NCI-H2081 (cell line): ENCODE measurements at places on chromosomes 11 and 22.

DNA sequence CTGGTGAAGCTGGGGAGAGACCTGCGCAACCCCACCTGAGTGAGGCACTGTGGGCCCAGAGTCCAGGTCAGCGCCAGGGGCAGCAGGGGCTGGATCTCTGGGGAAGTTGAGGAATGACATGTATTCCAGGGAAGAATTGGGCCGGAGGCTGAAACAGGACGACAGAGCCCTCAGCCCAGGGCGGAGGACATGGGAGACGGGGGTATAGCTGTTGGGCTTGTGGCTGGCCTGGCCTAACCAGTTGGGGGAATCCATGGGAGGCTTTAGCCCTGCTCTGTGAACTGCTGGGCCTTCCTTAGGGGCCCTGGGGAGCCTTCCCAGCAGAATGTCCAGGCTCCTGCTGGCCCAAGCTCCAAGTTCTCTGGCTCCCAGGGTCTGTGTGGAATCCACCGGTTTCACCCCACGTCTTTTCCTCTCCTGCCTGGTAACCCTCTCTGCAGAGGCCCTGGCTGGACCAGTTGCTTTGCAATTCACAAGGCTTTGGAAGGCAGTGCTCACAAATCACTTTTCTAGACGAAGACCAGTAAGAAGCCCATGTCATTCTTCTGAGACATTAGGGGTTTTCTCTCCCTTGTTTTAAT, 50.4 kb upstream of the KCNQ1OT1 start:
- DNase-seq: no peak

DNA sequence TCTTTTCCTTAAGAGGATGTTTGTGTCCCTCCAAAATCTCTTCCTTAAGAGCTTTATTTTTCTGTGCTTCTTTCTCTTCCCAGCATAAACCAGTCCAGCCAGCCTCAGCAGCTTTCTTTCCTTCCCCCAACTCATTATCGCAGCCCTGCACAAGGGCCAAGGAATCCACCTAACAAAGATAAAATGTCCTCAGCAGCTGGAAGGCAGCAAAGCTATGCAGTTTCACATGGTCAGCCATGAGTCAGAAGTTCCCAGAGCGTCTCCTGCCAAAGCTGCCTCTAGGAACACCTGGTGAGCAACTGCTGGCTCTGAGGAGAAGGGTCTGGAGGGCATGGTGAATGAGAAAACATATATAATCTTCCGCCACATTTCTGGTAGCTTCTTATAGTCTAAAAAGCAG, 45.3 kb upstream of the HMGXB4 start:
- no peak for DNase-seq

DNA sequence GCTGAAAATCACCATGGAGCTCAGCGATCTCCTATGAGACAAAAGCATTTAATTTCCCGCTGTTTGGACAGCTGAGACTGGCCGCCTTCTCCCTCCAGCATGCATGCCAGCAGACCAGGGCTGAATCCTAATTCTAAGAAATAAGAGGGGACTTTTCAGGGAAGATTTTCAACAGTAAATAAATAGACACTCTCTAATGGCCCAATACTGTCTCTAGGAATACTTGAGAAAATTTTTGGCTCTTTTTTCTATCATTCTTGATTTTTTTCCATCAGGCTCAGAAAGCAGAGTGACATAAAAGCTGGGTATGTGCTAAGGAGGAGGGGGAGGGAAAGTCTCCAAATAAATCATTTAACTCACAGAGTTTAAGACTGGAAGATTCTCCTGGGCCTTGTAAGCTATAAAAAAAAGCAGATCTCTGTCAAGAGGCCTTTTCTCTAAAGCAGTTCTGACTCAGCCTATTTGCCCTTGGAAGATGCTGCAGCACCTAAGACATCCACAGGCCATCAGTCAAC, 17.6 kb upstream of the SPON1 start:
- peak; percentile 24 for DNase-seq

DNA sequence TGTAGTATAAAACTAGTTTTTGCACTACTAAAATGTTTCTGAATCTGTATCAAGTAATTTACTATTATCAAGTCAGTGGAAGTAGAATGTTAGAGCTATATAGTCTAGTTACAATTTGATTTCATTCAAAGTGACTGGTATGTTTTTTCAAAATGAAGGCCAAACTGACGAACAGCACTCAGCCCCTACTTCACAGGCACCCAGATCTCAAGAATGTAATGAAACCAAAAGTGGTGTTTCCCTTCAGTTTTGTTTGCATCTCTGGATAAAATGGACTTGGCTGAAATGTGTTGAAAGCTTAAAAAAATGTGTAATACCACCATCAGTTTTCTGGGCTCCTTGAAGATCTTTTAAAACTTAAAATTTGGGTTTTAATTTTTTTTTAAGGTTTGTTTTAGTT, 46.4 kb downstream of the QSER1 start:
- DNase-seq: no peak

- no peak for DNase-seq
Measured at GRCh38 chr22:50621356-50621880, 6.5 kb downstream of the ARSA start.

- no peak for DNase-seq
Measured at GRCh38 chr11:56700242-56700913, 1.5 kb downstream of the OR9G1 start.

- no peak for DNase-seq
Measured at GRCh38 chr11:38304926-38305325, 1706.9 kb upstream of the RAG2 start.

GRCh38 chr11:36763187-36763586, 165.2 kb upstream of the RAG2 start:
- DNase-seq: no peak

DNA sequence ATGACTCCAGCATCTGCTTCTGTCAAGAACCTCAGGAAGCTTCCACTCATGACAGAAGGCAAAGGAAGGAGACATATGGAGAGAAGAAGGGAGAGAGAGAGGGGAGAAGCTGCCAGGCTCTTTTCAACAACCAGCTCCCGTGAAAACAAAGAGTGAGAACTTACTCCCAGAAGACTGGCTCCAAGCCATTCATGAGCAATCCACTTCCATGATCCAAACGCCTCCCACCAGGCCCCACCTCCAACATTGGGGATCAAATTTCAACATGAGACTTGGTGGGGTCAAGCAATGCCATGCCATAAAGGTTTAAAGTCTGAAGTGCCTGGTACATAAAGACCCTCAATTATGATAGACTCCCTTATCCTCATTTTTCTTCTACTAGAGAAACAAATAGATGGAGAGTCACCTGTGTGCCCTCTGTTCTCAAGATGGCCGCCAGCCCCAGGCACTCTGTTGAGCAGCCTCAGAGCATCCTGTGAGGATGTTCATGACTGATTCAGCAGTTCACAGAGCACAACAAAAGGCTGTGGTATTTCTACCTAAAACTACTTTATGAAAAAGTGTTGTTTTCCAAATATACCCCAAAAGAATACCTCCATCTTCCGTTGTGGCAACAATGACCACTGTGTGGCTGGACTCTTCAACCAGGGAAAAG, 69.0 kb upstream of the CRTAM start:
- no peak for DNase-seq

GRCh38 chr11:13376838-13377237, 86.2 kb downstream of the BTBD10 start:
- no peak for DNase-seq

GRCh38 chr11:100525635-100526034, 161.5 kb upstream of the ARHGAP42 start:
- no peak for DNase-seq

GRCh38 chr11:99548264-99548663, 527.5 kb downstream of the CNTN5 start:
- DNase-seq: no peak

GRCh38 chr22:40220316-40221054, 42.8 kb downstream of the TNRC6B start:
- DNase-seq: no peak

DNA sequence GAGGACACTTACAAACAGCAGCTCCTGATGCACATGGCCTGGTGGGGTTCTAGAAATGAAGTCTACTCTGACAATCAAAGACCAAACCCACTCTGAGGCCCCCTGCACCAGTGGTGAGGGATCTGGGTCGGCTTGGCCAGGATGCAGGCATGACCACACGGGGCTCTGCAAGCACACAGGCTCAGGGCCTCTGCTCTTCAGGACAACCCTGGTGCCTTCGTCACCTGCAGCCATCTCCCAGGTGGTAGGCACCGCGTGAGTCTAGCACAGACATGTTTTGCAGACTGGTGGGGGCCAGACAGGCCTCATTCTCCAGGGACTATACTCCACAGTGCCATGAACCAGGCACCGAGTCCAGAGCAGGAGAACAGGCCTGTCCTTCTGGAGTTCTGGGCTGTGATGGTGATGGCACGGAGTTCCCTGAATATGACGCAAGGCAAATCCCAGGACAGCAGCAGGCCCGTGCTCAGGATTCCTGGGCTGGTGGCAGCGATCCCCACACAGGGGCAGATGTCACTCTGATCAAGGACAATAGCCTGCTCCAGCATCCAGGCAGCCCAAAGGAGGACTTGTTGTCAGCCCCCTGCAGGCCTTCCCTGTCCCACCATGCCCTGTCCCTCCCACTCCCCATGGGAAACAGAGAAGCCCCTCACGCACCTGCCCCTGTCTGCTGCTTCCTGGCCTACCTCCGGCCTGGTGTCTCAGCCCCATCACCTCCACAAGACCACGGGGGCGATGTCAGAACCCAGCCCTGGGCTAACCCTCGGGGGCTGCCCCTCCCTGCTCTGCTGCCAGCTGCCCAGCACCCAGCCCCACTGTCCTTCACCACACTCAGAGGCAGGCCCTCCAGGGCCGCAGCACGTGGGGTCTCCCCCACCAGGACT, 36.1 kb downstream of the GNB1L start:
- no peak for DNase-seq

GRCh38 chr11:60970890-60971289, 590 bp upstream of the CD6 start:
- no peak for DNase-seq

- no peak for DNase-seq
Measured at GRCh38 chr11:74011360-74012073, 2.6 kb upstream of the UCP3 start.

- peak; percentile 58 for DNase-seq
Measured at GRCh38 chr11:117807482-117808327, 10.7 kb upstream of the DSCAML1 start.

GRCh38 chr11:71179877-71180605, 72.3 kb downstream of the SHANK2 start:
- no peak for DNase-seq

DNA sequence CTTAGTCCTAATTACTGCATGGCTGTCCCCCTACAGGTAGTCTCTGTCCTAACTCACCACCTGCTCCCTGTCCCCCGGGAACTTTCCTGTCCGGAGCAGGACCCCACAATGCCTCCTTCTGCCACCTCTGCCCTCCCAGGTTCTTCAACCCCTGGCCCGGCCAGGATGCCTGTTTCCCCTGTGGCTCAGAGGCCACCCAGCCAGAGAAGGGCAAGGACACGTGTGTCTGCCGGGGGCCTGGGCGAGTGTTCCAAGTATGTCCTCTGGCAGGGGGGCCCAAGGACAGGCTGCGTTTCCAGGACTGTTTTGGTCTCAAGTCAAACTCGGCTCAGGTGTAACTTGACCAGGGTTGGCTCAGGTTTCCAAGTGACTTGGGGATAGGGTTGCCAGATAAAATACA, 63.8 kb downstream of the BTG4 start:
- DNase-seq: no peak

- no peak for DNase-seq
Measured at GRCh38 chr22:39530692-39531331, 1.7 kb downstream of the RPS19BP1 start.

- DNase-seq: no peak
Measured at GRCh38 chr11:26937386-26937785, 56.5 kb upstream of the FIBIN start.

GRCh38 chr11:64793271-64794160, 9.5 kb downstream of the MAP4K2 start:
- no peak for DNase-seq

DNA sequence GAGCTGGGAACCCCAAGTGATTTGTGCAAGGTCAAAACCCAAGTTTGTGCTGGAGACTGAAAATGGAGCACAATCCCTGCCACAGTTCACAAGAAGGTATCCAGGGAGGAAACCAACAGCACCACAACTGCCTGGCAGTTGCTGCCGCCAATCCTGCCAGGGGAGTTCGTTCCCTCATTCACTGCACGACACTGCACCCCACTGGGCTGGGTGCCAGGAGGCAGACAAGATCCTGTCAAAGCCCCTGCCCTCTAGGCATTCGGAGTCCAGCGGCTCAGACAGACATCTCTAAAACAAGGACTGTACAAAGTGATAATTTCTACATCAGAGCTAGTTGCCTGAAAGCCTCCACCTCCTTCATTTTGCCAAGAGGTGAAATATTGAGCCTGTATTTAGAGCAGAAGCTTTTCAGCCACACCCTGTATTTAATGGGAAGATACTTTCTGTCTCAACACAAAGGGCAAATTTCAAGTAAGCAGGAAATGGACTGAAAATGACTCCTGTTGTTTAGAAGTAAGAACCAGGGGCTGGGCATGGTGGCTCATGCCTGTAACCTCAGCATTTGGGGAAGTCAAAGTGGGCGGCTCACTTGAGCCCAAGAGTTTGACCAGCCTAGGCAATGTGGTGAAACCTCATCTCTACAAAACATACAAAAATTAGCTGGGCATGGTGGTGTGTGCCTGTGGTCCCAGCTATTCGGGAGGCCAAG, 277.4 kb upstream of the NARS2 start:
- DNase-seq: peak; percentile 3

GRCh38 chr22:36934418-36935312, 21.2 kb downstream of the CSF2RB start:
- no peak for DNase-seq

DNA sequence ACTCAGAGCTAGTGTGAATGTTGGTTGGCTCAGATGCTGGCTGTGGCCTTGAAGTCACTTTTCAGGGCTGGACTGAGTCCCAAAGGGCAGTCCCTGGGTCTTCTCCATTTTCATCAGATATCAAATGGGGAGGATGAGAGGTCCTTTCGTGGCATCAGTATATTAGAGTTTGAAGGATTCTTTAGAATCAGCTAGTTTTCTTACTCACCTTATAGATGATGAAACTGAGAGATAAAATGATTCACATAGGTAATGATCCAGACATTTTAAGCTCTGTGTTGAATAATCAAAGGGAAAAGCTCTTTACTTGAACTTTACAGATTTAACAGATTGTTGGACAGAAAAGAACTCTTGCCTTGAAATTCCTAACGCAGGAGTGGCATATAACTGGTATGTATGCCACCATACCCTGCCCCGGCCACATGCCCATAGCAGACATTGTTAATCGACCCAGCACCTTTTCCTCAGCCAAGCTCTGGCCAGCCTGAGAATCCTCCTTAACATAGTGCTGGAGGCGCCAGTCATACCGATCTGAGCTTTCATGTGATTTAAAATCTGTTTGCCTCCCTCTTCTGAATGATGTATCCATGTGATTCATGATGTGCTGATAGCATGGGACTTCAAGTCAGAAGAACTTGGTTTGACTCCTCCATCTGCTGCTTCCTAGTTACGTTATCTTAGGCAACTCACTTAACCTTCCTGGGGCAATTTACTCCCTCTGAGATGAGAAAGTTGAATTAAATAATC, 60.0 kb downstream of the BARX2 start:
- no peak for DNase-seq

DNA sequence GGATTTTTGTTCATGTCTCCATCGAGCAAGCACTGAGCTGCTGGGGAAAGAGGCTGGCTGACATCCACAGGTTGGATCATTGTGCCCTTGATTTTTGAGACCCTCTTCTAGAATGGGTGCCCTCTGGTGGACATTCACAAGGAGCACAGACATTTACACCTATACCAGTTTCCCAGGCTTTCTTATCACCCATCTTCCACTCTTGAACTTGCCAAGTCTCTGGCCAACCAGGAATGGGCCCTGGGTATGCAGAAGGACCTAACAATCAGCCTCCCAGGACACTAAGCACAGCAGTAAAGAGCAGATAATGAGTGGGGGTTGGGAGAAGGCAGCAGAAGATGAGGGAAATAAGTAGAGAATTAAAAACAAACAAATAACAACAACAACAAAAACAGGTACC, 5.7 kb upstream of the INTS4 start:
- peak; percentile 84 for DNase-seq
